Adipose tissue (tissue), 3 donors: ENCODE measurements at places on chromosomes 7 and 10. TPM values are rescaled to one million over a fixed set of nuclear protein-coding genes. Genes with fewer than 3 reads are reported as not detected.

Gene DHX32
- 13.6 TPM for polyA plus RNA-seq

Gene NUPR2
- 1.9 TPM for polyA plus RNA-seq

Gene MACC1
- 0.10 TPM for polyA plus RNA-seq

Gene CLDN15
- polyA plus RNA-seq: 6.1 TPM

Gene FAM24B
- polyA plus RNA-seq: 1.5 TPM

Gene ENTPD1
- 7.2 TPM for polyA plus RNA-seq

Gene TMEM176B
- polyA plus RNA-seq: 56.5 TPM

Gene EVX1
- 0.22 TPM for polyA plus RNA-seq

Gene H2BK1
- polyA plus RNA-seq: not detected
